ENCODE measurements at places on chromosomes 7 and 10.

GRCh38 chr7:155774947-155775346, 37.3 kb downstream of the SHH start:
- DNase-seq = no peak

GRCh38 chr10:126225672-126226008, 162.6 kb downstream of the ADAM12 start:
- DNase-seq = no peak

- DNase-seq = peak; percentile 43
Measured at GRCh38 chr10:45373003-45373575, 927 bp upstream of the ALOX5 start.

- DNase-seq = no peak
Measured at GRCh38 chr10:71836596-71836974, 14.5 kb downstream of the PSAP start.

DNA sequence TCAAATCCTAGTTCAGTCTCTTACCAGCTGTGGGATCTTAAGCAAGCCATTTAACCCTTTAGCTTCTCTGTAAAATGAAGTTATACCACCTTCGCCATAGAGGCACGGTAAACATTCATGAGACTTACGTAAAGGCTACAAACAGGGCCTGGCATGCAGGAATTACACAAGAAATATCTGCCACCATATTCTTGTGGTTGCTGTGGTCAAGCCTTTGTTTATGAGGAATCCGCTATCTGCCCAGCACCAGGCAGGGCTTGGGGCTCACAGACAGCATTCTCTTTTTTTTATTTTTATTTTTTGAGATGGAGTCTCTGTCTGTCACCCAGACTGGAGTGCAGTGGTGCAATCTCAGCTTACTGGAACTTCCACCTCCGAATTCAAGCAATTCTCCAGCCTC, 9.9 kb downstream of the AIFM2 start:
- no peak for DNase-seq

GRCh38 chr7:112069879-112070321, 136.3 kb downstream of the DOCK4 start:
- no peak for DNase-seq

DNA sequence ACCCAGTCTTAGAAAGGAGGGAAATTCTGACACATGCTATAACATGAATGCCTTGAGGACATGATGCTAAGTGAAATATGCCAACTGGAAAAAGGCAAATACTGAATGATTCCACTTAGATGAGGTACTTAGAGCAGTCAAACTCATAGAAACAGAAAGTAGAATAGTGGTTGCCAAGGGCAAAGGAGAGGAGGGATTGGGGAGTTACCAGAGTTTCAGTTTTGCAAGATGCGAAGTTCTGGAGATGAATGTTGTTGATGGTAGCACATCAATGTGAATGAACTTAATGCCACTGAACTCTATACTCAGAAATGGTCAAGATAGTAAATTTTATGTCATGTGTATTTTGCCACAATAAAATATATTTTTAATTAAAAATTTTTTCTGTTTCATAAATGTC, 38.9 kb downstream of the DRGX start:
- DNase-seq = no peak

- DNase-seq = no peak
Measured at GRCh38 chr10:100436255-100436654, 26.6 kb upstream of the WNT8B start.

- no peak for DNase-seq
Measured at GRCh38 chr7:4699841-4700240, 17.7 kb downstream of the FOXK1 start.

- DNase-seq = no peak
Measured at GRCh38 chr7:6299774-6300173, 27.4 kb upstream of the CYTH3 start.

GRCh38 chr10:11440250-11441150, 170.9 kb downstream of the USP6NL start:
- peak; percentile 43 for DNase-seq

DNA sequence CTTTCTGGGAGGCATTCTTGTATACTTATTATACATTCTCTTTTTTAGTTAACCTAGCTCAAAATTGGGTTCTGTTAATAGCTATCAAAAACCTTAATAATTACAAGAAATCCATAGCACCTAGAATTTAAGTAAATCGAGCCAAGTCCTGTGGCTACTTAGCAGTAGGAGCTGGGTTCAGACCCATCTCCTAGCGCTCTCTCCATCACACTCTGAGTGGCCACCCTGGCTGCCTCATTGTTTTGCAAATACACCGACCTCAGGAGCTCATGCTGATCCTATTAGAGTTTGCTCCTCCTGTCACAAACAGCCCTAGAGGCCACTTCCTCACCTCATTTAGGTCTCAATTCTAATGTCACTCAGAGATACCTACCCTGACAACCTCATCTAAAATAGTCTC, 46.2 kb upstream of the OSBPL3 start:
- DNase-seq = no peak

DNA sequence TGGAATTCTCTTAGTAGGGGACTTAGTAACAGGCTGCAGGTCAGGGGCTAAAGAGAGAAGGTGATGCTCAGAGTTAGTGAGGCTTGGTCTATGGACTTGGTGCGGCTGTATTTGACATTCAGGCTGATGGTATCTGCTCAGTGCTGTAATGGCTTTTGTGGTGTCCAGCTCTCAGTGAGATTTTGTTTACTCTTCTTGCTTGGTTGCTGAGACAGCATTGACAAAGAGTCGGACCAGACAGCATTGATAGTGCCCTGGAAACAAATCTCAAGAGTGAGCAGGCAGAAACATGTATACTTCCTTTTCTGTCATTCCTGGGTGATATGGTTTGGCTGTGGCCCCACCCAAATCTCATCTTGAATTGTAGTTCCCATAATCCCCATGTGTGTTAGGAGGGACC, 202.0 kb downstream of the STK31 start:
- no peak for DNase-seq

DNA sequence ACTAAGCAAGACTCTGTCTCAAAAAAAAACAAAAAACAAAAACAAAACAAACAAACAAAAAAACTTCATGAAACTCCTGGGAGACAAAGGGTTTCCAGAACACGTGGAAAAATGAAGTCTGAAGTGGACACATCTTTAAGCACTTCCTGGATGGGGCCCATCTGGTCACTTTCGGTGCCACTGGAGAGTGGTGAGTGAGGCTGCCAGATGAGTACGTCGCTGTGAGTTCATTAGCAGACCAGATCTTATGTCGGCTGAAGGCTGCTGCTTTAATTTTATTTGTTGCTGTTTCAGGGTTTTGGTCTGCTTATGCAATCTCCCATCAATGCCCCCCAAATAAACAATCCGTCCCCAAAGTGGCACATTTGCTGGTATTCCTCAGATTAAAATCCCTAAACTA, 64.4 kb downstream of the NPTX2 start:
- no peak for DNase-seq

DNA sequence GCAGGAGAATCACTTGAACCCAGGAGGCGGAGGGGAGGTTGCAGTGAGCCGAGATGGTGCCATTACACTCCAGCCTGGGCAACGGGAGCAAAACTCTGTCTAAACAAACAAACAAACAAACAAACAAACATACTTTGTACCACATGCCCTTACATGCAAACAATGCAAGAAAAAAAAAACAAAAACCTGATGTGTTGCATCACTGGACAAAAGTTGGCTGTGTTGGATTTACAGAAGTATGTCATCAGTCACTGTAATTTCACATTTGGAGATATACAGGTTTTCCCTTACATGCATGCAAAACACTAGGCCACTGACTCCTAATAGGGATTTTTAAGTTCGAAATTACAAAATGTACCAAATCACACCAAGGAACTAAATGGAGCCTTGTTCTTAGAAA, 138.5 kb downstream of the SRPK2 start:
- no peak for DNase-seq

DNA sequence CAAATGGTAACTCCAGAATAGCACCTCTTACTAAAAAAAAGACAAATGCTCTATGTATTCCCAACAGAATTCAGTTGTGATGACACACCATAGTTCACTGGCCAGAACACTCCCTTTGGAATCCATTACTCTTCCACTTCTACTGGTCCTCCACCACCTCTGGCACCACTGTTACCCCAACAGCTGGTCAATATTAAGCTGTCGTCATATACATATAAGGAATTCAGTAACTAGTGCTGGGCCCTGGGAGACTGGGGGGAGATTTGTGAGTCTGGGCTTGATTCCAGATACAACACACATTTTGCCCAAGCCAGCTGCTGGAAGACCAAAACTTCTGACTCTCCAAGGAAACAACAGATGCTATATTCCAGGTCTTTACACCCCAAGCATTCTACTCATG, 26.0 kb upstream of the ITGA8 start:
- no peak for DNase-seq

GRCh38 chr10:120039826-120040225, 147.3 kb downstream of the SEC23IP start:
- DNase-seq = no peak

DNA sequence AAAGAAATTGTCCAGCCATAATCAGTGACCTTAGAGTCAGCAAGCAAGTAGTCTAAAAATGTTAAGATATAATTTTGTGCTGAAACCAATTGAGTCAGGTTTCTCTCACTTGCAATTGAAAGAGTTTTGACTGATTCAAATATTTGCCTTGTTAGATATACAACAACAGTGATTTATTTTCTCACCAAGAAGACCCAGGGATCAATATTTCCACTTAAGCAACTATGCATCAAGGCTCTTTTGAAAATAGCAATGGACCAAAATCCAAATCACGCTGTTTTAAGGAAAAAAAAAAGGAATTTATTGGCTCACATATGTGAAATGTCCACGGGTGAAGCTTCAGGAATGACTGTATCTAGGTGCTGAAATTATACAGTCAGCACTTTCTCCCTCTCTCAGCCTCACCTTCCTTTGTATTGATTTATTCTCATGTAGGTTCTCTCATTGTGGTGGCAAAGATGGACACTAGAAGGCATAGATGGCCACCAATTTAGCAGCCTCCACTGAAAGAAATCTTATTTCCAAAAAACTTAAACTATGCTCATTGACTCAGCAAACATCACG, 9.7 kb upstream of the FKBP9 start:
- no peak for DNase-seq

DNA sequence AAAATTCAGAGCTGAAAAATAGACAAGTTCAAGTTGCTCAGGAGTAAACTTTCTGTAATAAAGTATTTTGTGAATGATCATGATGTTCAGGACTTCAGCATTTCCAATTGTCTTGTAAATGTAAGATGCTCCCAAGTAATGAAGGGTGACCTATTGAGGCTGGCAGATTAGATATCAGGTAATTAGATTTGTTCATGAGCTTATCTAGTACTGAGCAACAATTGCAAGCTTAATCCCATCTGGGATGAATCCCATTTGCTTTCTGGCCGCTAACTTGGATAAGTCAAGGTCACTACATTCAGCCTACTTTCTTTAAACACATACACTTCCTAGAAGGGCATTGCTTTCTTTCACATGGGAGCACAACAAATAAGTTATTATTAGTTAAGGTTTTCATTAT, 82.4 kb upstream of the ITGB1 start:
- no peak for DNase-seq

DNA sequence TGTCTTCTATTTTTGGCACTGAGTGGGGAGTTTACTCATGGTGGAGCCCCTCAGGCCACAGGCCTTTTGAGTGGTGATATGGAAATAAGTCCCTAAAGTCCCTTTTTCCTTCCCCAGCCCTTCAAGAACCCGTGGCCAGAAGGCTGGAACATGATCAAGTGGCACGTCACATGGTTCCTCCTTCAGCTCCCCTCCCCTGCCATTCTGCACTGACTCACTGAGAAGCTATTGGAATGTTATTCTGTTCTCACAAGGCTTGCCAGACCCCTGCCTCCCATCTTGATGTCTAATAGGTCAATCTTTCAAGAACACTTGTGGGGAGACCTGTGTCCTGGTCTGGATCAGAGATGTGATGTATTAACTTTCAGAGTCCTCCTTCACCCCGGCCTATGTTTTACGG, 279.8 kb downstream of the SEC23IP start:
- no peak for DNase-seq

GRCh38 chr10:75825235-75825634, 393.8 kb downstream of the LRMDA start:
- no peak for DNase-seq

DNA sequence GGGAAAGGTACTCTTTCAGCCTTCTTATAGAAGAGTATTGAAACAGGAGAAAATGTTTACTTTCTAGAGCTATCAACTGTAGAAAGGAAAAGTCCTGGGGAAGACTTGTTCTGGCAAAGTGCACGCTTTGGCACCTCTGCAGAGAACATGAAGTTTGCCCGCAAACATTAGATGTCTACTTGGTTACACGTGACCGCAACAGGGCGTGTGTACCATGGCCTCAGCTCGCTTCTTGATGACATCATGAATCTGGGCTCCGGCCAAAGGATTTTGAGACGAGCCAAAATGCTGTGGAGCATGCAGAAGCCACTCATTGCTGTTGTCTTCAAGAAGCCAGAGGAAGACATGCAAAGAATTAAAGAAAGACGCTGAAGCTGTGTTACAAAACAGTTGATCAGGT, 8.6 kb upstream of the TAS2R60 start:
- no peak for DNase-seq

DNA sequence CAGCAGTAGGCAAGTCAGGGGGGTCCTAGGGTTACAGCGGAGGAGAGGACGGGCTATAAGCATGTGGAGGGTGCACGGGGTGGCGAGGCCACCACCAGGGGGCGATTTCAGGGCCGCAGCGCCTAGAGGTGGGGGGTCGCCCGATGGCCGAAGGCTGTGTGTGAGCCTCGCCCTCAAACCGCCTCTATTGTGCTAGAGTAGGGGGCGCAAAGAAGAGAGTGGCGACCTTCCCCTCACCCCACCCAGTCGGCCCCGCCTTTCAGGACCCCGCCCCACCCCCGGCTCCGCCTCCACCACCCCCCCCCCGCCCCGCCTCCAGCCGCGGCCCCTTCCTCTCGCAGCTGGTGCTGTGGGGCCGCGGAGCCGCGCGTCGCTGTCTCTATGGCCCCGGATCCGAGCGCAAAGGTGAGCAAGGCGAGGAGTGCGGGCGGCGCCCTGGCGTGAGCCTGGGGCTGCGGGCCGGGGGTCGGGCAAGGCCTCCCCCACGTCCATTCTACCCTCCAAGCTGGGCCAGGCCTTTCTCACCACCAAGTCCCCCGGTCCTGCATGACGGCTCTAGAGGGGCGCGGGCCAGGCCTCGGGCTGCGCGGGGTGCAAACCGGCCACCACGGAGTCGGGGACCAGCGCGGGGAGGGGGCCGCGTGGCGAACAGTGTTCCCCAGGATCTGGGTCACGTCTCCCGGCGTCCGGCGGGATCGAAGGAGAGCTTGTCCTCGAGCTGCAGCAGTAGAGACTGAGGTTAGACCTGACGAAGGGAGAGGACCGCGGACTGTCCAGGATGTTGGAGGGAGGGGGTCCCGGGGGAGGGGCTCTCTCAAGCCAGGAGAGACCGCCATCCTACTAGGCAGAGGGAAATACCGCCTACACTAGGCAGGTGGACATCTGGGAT, at the start of gene SEMA4G:
Gene SEMA4G, plus strand, starts transcription at position 318 of the 889 bp plus-strand sequence. CDS start 3,409 bp downstream, outside the sequence.
- DNase-seq = peak; percentile 74
